ENCODE measurements at places on chromosomes 12 and 14. TPM values are rescaled to one million over a fixed set of nuclear protein-coding genes. Genes with fewer than 3 reads are reported as not detected.

- no peak for DNase-seq
Measured at GRCh38 chr12:47705229-47705565, 633 bp downstream of the RPAP3 start.

GRCh38 chr14:100275214-100275613, 31.0 kb downstream of the SLC25A29 start:
- no peak for DNase-seq

- no peak for DNase-seq
Measured at GRCh38 chr12:34253674-34254073, 231.4 kb downstream of the ALG10 start.

GRCh38 chr12:29970501-29970900, 186.8 kb upstream of the TMTC1 start:
- DNase-seq = no peak

- no peak for DNase-seq
Measured at GRCh38 chr12:26290565-26290964, 95.2 kb downstream of the SSPN start.

DNA sequence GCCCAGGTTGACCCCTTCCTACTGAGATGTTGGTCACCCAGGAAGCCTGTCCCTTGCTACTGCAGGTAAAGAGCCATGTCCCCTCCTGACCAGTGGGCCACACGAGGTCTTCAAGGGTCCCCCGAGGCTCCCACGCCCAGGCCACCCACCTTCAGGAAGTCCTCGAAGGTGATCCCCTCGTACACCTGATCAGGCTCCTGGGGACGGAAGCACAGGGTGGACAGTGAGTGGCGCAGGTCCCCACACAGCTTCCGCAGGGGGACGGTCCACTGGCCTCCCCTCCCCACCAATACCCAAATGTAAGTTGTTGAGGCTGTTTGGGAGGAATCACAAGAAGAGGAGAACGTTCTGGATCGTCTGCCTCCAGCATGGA, 57.4 kb downstream of the TESC start:
- DNase-seq = no peak

DNA sequence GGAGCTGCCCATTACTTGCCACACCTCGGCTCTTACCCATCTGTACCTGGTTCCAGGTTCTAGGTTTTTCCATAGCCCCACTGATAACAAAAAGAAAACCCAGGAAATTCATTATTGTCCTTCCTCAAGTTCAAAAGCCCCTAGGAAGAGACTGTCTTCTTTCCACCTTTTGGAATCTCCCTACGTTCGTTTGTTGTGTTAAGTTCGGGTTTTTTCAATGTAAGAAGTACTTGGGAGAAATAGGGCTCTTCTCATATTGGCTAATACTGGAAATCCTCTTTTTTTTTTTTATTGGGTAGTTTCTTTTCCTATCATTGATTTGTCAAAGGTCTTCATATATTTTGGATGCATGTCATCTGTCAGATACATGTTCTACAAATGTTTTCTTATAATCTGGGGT, 17.3 kb downstream of the SLC15A5 start:
- DNase-seq = no peak

DNA sequence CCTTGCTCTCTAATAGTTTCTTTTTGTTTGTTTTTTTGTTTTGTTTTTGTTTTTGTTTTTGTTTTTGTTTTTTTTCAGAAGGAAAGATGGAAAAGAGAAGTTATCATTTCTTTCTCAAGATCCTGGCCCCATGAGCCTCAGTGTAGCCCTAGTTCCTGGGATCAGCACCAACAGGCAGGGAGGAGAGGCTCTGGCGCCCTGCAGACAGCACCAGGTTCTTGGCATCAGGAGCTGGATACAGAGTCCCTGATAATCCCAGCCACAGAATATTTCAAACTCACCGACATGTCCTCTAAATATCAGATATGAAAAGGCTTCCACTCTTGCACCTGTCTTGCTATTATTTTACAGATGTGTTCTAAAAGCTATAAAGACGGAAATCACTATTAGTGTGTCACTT, 52.7 kb downstream of the FOXN3 start:
- no peak for DNase-seq

GRCh38 chr14:72826039-72826438, 67.9 kb downstream of the DPF3 start:
- no peak for DNase-seq

DNA sequence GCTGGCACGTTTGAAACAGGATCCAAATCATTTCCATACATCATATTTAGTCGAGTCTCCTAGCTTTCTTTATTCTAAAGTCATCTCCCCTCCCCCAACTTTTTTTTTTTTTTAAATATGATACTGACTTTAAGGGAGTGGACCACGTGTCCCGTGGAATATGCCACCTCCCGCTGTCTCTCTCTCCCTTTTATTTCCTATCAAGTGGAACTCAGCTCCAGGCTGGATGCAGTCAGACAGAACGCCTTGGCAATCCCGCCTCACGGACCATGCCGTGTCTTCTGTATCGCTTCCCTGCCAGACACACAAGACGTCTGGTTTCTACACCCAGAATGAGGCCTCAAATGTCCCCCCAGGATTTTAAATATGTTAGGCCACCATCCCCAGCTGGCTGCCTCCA, 21.2 kb downstream of the BCL7A start:
- DNase-seq = no peak

DNA sequence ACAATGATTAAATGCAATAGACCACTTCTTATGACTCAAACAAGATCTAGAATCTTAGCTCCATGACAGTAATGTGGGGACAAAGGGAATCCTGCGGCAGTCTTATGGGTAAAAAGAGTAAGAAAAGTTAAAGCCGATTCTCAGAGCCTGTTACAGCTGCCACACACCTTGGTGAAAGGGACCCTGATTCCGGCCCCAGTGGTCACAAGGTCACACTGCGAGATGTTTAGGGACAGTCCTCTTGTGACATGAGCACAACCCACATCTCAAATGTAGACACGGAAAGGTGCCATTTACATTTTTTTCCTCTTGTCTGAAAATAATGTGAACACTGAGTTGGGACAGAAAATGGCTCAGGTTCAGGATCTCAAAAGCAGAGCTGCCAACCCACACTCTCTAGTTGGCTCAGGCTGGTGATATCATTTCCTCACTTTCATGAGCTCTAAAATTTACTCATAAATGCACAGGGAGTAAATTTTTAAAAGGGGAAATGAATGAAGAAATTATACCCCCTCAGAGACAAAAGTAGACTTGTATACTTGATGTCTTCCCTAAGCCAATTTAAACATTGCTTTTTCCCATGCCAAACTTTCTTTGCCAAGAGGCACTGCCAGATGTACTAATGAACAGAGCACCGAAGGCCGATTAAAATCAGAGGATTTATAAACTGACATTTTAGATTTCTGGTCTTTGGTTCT, 113.1 kb upstream of the OVCH1 start:
- no peak for DNase-seq

GRCh38 chr12:59084511-59085375, 164.4 kb upstream of the LRIG3 start:
- no peak for DNase-seq

DNA sequence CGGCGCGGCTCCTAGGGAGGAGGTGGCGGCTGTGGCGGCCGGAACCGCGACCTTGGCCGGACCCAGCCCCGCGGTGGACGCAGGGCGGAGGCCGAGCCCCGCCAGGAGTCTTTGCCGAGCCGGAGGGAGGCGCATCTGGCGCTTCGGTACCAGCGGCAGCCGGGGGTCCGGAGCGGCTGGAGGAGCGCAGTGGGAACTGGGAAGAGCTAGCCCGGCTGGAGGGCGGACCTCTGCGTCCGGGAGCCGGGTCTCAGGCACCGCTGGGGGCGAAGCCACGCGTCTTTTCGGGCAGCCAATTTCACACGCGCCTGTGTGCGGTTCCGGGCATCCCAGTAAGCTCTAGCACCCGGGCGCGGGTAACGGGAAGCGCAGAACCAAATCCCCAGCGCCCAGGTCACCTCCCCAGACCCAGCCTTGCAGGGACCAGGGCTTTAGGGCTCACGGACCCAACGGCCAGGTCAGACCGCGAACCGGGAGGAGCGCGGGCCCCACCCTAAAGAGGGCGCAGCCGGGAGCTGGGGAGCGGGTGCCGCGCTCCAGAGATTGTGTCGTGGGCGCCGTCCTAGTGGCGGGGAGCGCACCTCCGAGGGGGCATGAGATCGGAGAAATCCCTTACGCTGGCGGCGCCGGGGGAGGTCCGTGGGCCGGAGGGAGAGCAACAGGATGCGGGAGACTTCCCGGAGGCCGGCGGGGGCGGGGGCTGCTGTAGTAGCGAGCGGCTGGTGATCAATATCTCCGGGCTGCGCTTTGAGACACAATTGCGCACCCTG, 89.4 kb downstream of the GALNT8 start:
- no peak for DNase-seq

DNA sequence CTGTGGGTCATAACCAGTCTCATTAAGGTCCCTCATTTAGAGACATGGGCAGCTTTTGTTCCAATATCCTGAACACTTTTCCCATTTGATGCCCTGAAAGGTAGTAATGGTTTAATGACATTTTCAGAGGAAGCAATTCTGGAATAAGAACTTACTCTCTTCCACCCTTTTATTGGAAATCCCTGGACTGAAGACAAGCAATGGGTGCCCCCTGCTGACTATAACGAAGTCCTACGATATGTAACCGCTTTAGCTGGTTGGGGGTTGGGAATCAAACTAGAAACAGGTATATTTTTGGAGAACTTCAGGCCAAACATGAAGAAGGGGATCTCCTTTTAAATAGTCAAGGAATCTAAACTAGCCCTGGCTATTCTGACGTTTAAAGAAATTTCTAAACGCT, 20.5 kb downstream of the SARNP start:
- no peak for DNase-seq

DNA sequence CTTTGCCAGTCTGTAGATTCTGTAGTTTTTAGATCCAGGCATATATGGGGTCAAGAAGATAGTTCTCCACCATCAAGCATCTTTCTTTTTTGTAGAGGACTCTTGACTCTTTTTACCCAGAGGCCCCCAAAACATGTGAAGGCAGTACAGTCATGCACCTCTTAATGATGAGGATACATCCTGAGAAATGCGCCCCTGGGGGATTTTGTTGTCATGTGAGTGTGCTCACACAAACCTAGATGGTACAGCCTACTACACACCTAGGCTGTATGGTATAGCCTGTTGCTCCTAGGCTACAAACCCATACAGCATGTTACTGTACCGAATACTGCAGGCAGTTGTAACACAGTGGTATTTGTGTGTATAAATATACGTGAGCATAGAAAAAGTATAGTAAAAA, 23.0 kb downstream of the EVL start:
- DNase-seq = peak; percentile 15

- DNase-seq = no peak
Measured at GRCh38 chr12:124972211-124972610, 16.7 kb downstream of the DHX37 start.

DNA sequence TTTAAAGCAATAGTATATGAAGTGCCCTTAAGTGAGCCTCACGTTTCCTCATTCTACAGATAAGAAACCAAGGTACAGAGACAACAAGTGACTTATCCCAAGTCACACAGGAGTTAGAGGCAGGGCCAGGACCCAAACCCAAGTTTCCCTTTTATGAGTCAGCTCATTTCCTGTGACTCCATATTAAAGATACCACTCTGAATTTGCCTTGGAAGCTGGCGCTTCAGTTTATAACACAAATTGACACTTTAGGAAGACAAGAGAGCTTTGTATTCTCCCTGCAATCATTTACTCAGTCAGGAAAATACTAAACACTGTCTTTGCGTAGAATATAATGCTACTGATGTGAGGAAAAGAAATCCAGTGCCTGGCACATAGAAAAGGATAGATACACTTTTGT, 43.2 kb downstream of the MYBPC1 start:
- DNase-seq = no peak

GRCh38 chr12:78864403-78864869, at the start of gene SYT1:
TSS of gene SYT1 (plus strand) at chr12:78864774.
- no peak for DNase-seq

- DNase-seq = no peak
Measured at GRCh38 chr12:26251600-26251999, 56.2 kb downstream of the SSPN start.

DNA sequence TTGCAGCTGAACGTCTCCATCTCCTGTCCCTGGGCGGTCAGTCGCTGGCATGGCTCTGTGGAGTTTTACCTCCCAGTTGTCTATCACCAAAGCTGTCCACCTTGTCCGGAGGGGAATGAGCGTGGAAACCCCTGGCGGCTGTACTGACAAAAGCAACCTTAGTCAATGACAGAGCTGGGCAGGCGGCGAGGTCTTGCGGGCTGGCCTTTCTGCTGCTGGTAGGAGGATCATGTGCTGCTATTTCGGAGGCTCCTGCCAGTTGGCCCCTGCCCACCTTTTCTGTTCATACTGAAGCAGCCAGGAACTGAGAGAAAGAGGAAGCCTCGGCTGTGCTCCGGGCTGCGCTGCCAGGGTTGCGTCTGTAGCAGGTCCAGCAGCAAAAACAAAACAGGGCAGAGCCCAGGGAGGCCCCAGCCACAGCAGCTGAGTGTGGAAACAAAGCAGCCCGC, 57.7 kb downstream of the HMGA2 start:
- peak; percentile 97 for DNase-seq

- DNase-seq = no peak
Measured at GRCh38 chr12:112577473-112578329, 159.0 kb downstream of the PTPN11 start.

DNA sequence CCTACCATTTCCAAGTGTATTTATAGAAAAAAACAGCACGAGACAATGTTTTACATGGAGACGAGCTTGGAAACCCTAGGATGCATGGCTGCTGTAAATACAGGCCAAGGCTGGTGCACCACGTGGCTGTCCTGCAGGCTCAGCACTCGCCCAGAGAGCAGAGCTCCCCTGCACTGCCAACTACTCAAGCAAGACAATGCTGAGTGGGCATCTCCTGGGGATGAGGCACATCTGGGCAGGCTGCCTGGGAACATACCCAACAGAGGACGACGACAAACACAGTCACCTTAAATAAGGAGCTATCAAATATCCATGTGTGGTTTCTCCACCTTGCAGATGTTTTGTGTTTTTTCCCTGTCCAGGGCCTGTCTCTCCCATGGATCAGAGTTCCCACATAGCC, 128.3 kb upstream of the PRMT8 start:
- no peak for DNase-seq

- no peak for DNase-seq
Measured at GRCh38 chr14:59195912-59196311, 7.4 kb downstream of the DAAM1 start.

DNA sequence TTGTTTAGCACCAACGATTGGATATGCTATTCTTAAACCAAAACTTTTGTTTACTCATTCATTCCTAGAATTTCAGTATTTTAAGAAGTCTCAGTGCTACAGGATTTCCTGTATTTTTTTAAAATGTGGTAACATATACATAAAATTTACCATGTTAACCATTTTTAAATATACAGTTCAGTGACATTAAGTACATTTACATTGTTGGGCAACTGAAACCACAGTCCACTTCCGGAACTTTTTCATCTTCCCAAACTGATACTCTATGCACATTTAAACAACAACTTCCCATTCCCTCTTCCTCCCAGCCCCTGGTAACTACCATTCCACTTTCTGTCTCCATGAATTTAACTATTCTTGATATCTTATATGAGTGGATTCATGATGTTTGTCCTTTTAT, 30.3 kb downstream of the PDE3A start:
- DNase-seq = no peak

The BDKRB2 gene
- total RNA-seq = 8.4 TPM

The SYT10 gene
- total RNA-seq = 0.08 TPM

The PSMC1 gene
- 103 TPM for total RNA-seq

The FBLN5 gene
- 28.1 TPM for total RNA-seq

The FANCM gene
- 9.1 TPM for total RNA-seq

The RTL1 gene
- total RNA-seq = not detected

The RNFT2 gene
- total RNA-seq = not detected

The TOMM20L gene
- total RNA-seq = not detected

The GPRC5D gene
- total RNA-seq = 27.9 TPM

The AICDA gene
- total RNA-seq = not detected

The TAS2R43 gene
- not detected for total RNA-seq

The GPR162 gene
- 1.3 TPM for total RNA-seq

The MYF6 gene
- not detected for total RNA-seq

The ZFYVE21 gene
- total RNA-seq = 160 TPM

The KRT77 gene
- 223 TPM for total RNA-seq
